ENCODE measurements at places on chromosomes 13 and 19. TPM values are rescaled to one million over a fixed set of nuclear protein-coding genes. Genes with fewer than 3 reads are reported as not detected.

- DNase-seq: no peak
These were observed 1.9 kb upstream of the LMTK3 start for GRCh38 chr19:48513289-48514122.

DNA sequence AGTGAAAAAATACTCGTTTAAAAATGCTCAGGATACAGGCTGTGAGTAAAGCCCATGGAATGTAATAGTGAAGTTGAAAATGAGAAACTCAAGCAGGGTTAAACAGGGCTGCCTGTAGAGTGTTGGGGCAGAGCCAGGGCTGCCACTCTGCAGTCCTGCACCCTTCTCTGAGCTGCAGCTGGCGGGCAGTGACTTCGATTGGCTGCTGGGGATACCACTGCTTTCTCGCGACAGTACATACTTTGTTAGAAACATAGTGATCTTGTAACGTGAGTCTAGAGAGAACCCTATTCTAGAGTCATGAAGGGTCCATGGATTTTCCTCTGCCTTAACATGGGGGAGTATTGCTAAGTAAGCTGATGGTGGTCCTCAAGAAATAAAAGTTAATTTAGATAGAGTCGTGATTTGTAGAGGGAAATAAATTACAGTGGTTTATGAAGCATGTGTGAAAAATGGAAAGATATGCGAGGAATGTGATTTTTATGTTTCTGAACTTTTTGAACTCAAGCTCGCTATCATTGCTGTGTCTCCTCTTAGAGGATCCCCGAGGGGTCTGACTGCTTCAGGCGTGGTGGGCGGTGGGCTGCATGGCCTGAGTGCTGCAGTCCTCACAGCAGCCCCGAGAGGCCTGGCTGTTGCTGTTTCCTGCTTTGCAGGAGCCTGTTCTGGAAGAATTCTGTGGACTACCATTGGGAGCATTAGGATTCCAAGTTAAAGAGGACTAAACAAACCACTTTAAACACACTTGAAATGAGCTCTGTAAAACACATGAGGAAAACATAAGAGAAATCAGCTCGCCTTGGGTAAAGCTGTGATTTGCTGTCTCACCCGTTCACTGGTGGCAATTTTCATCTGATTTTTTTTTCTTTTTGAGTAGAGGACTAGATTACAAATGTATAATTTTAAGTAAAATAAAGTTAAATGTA lies 95.7 kb downstream of the ARHGEF7 start:
- no peak for DNase-seq

- DNase-seq: peak; percentile 95
These were observed 3.9 kb upstream of the C19orf84 start for GRCh38 chr19:51394050-51394836.

- no peak for DNase-seq
These were observed 4.3 kb downstream of the SPHK2 start for GRCh38 chr19:48623556-48624066.

- DNase-seq: no peak
These were observed at the start of gene TMEM150B for GRCh38 chr19:55325172-55325571. TMEM150B (minus strand) TSS chr19:55325341; CDS start chr19:55321036, 4,305 bp downstream.

DNA sequence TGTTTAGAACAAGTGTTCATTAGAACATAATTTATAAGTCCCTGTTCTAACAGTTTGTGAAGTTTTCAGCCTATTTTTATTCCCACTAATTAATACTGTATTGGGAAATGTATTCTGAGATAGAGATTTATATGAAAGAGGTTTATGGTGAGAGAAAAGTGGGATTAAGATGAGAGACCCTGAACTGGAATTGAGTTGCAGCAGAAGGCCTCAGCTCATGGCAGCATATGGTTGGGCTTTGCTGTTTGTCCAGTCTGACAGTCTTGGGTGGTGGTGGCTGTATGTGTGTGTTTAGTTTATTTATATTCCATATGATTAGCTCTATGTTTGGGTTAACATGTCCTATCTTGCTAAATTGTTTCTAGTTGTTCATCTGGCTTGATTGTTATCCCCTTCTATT lies 575.1 kb downstream of the SLITRK5 start:
- no peak for DNase-seq

GRCh38 chr19:41740415-41741243 lies 14.7 kb upstream of the CEACAM6 start:
- no peak for DNase-seq

DNA sequence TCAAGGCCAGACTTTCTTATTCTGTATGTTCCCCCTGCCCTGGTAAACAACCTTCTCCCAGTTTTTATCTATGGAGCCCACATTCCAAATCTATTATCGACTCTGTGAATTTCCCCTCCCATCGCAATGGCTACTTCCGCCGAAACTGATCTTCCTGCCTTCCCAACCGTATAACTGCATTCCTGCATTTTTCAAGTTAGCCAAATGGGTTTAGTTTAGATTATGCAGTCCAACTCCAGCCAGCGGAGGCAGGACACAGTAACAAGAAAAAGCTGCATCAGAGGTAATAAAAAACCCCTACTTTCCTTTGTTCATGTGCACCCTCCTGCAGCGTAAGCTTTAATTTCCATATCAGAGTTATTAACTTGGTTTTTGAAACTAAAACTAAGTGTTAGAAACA lies 112.2 kb upstream of the ZNF91 start:
- DNase-seq: no peak

- no peak for DNase-seq
These were observed 678.1 kb downstream of the UQCRFS1 start for GRCh38 chr19:28534766-28535351.

- DNase-seq: no peak
These were observed 4.7 kb downstream of the TINCR start for GRCh38 chr19:5563008-5563431.

DNA sequence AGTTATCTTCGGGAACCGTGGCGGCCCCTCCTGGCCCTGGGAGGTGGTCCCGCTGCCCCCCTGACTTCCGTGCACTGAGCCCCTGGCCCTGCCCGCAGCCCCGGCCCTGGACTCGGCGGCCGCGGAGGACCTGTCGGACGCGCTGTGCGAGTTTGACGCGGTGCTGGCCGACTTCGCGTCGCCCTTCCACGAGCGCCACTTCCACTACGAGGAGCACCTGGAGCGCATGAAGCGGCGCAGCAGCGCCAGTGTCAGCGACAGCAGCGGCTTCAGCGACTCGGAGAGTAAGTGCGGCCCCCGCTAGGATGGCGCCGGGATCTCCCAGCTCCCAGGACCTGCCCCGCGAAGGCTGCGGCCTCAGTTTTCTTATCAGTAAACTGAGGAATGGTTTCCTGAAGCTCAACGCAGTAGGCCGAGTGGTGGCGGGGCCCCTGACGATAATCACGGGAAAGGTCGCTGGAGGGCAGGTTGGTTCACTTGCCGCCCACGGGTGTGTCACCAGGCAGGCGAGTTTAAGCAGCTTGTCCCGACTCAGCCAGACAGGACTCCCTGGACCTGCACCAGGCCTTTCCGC lies 924 bp downstream of the RGCC start:
- DNase-seq: peak; percentile 84

DNA sequence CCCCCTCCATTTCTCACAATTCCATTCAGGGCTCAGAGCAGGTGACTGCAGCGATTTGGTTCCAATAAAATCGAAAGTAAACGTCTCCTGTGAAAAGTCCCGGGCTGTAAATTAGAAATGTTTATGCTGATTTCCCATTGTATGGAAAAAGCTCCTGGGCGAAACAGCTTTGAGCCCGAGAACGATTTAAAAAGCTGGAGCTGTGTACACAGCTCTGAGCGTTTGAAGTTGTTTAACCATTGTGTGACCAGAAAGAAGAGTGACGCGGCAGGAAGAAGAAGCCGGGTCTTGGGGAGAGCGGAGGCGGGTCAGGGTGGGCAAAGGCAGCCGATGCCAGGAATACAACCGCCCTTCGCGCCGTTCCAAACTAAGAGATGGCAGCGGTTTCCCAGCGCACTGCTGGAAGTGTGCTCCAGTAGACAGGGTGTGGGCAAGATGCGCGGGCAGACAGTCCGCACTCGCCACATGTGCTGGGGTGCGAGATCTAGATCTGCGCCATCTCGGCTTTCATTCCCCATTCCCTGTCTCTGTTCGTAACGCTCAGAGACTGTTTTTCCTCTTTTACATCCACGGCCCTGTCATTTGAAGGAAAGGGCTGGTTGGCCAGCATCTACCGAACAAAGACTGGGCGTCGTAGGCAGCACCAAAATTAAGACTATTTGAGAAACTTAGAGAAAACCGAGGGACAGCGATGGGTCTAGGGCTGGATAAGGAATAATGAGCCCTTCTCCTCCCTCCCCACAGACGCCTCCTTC lies 960 bp upstream of the GSX1 start:
- DNase-seq: no peak

The ZNF708 gene
- 6.8 TPM for total RNA-seq

The ARL11 gene
- 0.27 TPM for total RNA-seq

The KLHL1 gene
- total RNA-seq: not detected

The ATP5F1D gene
- 486 TPM for total RNA-seq

The ZNF506 gene
- 18.2 TPM for total RNA-seq
